ENCODE measurements at places on chromosomes 6 and 20.
A peak's percentile ranks its signal among the peaks of the same experiment; 100 is the strongest.

DNA sequence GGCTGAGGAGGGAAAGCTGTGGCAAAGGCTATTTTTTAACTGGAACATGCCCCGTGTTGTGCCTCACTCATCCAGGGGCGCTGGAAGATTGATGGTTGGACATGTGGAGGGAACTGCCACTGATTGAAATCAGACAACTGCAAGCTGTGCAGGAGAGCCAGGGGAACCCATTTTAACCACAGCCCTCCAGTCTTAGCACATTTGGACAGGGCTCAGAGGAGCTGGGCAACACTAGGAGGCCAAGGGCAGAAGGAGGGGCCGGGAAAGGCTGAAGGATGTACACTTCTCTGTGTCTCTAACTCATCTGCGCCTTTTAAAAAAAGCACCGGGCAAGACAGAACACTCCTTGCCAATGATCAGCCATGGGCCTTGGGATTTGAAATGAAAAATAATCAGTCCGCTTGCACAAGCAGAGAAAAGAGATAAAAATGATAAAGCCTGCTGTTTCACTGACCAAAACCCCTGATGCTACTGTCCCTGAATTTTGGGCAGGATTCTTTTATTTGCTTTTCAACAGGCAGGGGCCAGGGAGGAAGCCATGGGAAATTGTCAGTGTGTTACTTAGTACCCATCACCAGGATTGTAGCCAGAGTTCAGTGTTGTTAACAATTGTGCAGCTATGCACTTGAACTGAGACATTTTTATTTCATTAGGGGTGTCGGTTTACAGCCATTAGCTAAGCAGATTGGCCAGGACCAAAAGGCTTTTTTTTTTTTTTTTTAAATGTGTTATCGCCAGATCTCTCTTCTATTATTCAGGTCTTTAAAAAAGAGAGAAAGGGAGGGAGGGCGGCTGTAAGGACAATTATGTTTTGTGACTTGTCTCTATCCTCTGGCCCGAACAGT is 109.3 kb upstream of the EYA4 start:
- DNase-seq, result no peak

GRCh38 chr20:50895111-50895830 is 36.0 kb downstream of the ADNP start:
- no peak for DNase-seq

GRCh38 chr6:41602864-41603608 is 35.2 kb upstream of the MDFI start:
- peak; percentile 58 for DNase-seq

- DNase-seq, result no peak
These were observed 290.8 kb downstream of the ZNF217 start for GRCh38 chr20:53302695-53303412.

GRCh38 chr6:36499918-36500317 is 47.4 kb downstream of the STK38 start:
- DNase-seq, result no peak

GRCh38 chr6:5110246-5110645 is 25.1 kb downstream of the PPP1R3G start:
- no peak for DNase-seq

DNA sequence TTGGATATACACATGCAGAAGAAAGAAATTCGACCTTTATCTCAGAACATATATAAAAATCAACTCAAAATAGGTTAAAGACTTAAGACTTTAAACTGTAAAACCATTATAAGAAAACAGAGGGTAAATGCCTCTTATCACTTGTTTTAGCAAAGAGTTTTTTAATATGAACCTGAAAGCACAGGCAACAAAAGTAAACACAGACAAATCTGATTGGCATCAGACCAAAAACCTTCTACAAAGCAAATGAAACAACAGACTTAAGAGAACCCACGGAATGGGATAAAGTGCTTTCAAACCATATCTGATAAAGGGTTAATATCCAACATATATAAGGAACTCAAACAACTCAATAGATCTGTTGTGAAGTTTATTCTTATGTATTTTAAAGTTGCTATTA is 309.9 kb upstream of the OPRM1 start:
- no peak for DNase-seq

DNA sequence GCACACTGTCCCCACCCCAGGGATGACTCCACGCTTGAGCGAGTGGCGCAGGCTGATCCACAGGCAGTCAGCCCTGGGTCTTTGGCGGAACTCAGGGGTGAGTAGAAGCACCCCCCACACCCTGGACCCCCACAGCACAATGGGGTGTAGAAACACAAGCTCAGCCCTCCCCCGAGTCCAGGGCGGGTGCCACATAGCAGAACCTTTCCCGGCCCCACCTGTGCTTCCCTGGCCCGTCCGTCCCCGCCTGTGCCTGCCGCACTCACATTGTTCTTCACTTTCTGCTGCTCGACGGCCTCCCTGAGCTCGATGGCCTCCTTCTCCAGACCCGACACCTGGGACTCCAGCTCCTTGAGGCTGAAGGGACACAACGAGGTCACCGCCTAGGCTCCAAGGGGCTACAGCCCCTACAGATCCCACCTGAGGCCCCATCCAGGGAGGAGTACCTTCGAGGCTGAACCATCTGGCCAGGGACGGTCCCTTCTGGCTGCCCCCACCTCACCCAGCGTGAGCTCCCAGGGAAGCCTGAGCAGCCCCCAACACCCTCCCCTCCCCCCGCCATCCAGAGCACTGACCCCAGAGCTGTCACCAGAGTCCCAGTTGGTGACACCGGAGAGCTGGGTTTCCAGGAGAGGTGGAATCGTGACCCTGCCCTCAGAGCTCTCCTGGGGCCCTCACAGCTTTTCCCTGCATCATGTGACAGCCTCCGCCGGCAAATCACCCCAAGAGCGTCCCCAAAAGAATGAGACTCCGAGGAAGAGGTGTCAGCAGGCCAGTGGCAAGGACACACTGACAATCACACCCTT is 55.6 kb downstream of the DSTN start:
- DNase-seq, result no peak

DNA sequence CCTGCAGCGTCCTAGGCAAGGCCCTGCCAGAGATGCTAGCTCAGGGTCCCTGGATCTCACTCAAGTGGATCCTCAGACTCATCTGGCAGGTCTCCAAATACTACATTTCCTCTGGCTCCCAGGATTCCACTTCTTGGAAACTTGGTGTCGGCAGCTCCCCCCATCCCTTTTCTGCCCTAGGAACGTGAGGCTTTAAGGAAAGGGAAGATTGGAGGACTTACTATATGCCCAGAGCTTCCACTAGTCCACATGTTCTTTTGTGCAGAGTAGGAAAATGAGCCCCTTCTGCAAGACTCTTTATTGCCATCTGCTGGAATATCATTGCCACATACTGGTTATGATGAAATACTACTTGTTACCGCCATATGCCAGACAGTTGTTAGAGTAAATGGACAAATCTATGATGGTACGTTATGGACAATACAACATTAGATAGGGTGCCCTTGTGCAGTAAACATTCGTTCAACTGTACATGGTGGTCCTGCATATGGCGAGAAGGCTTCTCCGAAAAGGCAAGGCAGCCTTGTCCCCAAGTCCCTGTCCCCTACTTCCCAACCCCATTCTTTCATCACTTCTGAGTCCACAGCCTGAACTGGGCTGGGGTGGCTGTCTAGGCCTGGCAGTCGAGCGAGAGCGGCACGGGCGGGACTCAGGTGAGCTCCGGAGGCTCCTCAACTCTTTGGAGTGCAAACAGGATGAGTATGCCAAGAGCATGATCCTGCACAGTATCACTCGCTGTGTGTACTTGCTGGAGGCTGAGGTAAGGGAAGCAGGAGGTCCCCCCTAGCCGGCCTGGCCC is 780 bp downstream of the ARMC12 start:
- DNase-seq, result no peak

DNA sequence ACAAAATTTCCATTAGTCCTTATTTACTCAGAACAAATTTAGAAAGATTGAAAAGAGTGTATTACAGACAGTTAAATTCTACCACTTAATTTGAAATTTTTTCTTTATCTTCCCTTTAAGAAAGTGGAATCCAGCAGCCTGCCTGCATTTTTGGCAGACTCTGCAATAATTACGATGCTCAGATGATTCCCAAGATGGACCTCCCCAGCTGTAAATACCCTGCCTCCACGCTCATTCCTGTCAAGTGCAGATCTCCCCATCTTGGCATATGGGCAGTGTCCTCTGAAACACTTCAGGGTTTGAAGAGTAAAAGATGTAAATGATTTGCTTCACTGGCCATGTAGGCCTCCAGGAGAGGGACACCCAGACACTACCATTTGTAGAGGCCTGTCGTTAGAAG is 471.2 kb downstream of the PRKN start:
- DNase-seq, result no peak

DNA sequence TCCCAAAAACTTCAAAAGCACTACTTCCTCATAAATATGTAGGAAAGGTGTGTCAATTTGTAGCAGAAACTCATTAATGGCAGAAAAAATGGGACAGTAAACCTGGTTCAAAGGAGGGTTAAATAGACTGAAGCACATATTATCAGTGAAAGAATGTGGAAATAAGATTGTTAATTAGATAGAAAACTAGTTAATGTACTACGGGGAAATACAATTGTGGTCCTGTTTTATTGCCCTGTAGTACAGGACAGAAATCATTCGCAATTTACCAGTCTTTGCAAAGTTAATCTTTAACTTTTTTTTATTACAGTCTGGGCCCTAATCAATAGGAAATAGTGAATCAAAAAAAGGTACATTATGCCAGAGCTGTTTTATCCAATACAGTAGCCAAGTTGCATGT is 82.0 kb upstream of the PAK5 start:
- DNase-seq, result no peak

GRCh38 chr6:34633785-34634184 is 62.8 kb downstream of the ILRUN start:
- DNase-seq, result no peak

DNA sequence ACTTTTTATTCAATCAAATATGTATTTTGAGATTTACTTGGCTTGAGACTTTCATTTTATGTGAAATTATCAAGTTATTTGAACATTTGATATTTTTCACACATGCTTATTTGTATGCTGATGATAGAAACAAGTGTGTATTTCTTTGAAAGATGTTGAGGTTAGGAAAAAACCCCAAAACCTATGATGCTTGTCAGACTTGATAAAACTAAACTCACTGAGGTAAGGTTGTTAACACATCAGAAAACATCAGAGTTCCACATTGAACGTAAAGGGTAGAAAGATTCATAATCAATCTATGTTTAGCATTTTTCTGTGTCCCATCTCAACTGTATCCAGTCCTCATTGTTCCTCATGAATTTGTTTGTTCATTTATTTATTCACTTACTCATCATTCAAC is 12.2 kb downstream of the SF3B5 start:
- no peak for DNase-seq

DNA sequence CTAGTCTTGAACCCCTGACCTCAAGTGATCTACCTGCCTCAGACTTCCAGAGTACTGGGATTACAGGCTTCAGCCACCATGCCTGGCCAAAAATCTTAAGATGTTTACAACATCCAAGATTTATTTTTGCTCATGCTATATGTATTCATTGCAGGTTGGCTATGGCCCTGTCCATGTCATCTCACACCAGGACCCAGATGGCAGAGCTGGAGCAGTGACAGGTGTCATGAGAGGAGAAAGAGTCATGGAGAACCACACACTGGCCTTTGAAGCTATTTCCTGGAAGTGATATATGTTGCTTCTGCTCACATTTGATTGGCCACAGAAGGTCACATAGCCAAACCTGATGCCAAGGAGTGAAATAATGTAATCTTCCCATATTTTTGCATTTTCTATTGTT is 13.8 kb upstream of the DDR1 start:
- DNase-seq, result no peak

GRCh38 chr6:107716688-107717089 is 107.4 kb downstream of the SCML4 start:
- DNase-seq, result peak; percentile 57

DNA sequence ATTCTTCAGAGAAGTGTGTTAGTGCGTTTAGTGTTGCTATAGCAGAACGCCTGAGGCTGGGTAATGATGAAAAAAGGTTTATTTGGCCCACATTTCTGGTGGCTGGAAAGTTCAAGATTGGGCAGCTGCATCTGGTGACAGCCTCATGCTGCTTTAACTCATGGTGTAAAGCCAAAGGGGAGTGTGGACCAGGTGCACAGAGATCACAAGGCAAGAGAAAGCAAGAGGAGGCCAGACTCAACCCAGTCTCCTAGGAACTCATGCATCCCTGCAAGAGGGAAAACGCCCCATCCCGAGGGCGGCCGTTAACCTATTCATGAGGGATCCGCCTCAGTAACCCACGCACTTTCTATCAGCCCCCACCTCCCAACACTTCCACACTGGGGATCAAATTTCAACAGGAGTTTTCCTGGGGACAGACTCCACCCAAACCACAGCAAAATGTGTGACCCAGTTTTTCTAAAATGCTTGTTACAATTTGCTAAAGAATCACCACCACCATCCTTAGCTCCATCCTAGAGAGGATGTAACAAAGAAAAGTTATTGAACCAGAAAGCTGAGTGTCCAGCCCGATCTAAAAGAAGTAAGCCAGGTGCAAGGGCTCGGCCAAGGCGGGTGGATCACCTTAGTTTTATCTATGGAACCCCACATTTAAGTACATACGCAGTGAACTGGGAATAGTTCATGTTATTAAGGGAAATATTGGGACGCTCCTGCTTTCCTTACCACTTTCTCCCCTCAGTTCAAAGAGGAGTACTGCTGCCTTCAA is 164.8 kb downstream of the QKI start:
- DNase-seq, result no peak

- DNase-seq, result no peak
These were observed 516.3 kb upstream of the CHD6 start for GRCh38 chr20:42134265-42135098.

DNA sequence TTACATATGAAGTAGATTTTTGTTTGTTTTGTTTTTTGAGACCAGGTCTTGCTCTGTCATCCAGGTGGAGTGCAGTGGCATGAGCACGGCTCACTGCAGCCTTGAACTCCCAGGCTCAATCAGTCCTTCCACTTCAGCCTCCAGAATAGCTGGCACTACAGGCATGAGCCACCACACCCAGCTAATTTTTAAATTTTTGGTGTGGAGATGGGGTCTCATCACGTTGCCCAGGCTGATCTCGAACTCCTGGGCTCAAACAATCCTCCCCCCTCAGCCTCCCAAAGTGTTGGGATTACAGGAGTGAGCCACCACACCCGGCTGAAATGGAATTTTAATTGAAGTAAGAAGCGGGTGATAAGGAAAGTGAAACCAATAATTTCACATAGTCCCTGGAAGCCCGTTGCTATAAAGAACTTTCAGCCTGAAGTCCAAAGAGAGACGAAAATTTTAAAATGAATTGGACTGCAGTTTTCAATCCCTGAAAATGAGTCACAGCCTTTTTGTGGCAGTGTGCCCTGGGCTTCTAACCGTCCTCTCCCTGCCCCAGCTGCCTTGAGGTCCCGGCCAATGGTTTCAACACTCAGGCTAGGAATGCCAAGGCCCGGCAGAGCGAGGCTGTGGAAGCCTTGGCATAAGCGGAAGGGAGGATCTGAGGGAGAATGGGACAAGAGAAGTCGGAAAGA is 757 bp downstream of the RAET1E start:
- DNase-seq, result no peak

DNA sequence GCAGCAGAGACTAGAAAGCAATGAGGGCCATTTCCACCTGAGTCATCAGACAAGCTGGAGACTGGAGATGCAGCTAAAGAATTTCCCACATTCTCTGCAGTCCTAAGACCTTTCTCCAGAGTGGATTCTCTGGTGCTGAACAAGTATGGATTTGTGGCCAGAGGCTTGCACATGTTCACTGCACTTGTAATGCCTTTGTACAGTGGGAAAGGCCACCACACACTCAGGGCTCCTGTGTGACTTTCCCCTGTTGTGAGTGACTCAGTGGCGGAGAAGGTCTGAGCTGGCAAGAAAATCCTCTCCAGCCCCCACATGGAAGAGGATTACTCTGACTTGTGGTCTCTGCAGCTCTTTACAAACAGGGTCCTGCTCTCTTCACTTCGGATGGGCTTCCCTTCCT is 192.3 kb downstream of the C6orf118 start:
- no peak for DNase-seq

GRCh38 chr6:130991422-130992137 is 71.5 kb downstream of the EPB41L2 start:
- no peak for DNase-seq
